ENCODE measurements at places on chromosomes 12 and 14.

DNA sequence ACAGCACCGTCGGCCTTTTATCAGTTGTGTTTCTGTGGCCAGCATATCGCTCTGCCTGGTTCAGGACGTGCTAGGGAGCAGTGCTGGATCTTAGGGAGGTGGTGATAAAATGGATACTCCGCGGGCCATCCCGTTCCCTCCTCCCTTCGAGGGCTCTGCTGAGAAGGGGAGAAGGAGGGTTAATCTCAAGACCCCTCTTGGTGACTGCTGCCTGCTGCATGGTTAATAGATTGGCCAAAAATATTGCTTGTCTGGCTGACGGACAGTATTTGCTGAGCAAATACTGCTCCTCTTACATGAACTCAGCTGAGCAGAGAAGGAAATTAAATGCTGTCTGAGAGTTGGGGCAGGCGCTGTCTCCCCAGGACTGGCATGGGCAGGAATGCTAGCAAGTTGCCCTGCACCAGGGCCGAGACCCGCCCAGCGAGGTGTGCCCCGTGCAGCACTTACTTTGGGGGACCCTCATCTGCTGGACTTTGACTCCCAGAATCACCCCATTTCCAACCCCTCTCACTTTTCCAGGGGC lies 1.2 kb downstream of the FBRSL1 start:
- DNase-seq, result no peak

DNA sequence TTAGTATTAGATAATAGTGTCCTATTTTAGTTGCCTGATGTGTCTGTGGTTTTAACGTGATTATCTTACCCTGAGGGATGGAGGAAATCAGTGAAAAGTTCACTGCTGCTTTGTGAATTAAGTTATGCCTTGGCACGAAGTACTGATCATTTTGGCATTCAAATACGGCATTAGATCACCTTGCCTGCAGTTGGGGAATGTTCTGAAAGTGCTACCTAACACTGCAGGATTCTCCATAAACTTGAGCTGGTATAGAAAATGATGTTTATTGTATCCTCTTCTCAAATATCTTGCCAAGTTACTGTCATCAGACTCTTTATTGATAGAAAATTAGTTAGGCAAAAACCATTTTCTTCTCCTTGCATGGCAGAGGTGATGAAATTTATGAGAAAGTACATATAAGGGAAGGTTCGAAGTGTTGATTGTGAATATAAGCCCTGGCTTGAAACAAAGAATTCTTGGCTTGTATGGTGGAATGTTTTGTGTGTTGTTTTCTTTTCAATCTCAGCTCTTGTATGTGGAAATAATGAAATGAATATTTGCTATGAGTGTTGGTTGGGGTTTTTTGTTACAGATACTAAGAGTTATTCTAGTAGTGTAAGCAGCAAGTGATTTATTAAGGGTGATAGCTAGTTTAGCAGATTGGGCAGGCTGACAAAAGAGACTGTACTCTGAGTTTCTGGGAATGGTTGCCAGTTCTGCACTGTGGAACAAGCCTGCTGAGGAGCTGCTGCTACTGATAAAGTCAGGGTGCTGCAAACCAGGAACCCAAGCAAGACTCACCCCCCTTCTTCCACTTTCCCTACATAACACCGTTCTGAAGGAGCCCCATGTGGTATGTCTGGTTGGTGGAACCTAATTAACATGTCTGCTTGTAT lies 448.3 kb downstream of the PCNX1 start:
- no peak for DNase-seq

DNA sequence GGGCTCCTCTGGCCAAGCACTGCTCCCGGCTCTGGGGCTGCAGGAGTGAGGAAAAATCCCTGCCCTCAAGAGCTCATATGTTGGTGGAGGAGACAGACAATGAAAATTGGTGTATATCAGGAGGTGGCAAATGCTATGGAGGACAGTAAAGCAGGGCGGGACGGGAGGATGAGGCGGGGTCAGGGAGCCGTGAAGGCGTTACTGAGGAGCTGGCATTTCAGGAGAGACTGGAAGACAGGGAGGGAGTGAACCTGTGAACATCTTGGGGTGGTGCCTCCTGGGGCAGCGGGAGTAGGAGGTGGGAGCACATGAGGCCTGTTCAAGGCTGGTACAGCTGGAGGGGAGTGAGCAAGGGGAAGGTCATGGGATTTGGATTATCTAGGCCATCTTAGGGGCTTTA lies 26.6 kb downstream of the TSPAN9 start:
- DNase-seq, result no peak

GRCh38 chr12:58359084-58359483 lies 417.7 kb downstream of the ATP23 start:
- no peak for DNase-seq

GRCh38 chr12:32230613-32230993 lies 124.0 kb downstream of the BICD1 start:
- DNase-seq, result no peak

DNA sequence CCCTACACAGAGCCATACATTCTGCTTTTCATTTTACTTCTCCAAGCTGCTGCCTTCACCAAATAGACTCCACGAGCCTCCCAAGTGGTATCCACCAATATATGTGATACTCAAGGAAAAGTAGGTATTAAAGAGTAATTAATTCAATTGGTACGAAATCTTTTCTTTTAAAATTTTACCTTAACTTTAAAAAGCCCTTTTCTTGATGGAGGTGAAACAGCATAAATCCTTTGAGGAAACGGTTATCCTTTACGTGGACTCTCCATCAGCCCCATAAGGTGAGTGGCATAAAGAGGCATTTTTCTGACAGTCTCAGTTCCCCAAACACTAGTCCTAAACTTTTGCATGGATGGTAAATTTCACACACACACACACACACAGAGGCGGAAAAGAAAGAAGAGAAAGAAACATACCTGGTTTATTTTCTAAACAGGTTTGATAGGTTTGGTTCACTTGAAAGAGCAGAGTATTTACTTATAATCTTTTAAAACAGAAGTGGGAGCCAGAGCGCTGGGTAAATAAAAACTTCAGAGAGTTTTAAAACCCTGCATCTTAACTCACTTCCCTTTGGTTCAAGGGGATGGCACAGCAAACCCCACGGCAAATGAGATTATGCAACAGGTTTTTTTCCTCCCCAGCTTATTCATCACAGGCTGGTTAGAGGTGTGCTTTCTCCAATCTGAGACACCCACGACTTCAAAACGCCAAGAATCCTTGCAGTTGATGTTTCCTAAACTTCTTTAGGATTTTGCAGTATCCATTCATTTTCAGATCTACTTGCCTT lies 1.9 kb downstream of the DUSP16 start:
- no peak for DNase-seq

GRCh38 chr14:96303981-96304380 lies 48.0 kb downstream of the BDKRB1 start:
- DNase-seq, result no peak

- DNase-seq, result peak; percentile 63
Observed at GRCh38 chr14:90785471-90785870, 30.8 kb downstream of the TTC7B start.

- no peak for DNase-seq
Observed at GRCh38 chr12:96050139-96050538, 14.8 kb upstream of the LTA4H start.

- DNase-seq, result no peak
Observed at GRCh38 chr12:95583933-95584332, 32.7 kb upstream of the USP44 start.

GRCh38 chr14:54944737-54945391 lies 42.2 kb upstream of the GCH1 start:
- DNase-seq, result no peak

DNA sequence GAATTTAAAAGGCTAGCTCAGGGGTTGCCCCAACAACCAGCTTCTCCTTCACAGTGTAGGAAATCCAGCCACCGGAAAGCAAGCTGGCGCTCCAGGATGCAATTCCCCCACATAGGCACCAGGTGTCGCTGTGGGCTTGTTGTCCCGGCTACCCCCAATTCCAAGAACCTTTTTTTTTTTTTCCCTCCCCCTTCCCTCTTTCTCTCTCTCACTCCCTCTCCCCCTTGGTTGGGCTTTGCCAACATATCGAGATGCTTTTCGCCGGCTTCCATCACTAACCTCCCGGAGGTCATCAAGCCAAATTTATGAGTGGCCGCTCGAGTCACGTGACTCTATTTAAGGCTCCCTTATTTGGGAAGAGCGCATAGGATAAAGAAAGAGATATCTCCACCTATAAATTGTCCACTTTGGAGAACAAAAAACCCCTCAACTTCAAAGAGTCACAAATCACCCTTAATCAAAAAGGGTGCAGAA lies at the start of gene HOXC5:
TSS of gene HOXC5 (plus strand) at position 424 of the 474 bp plus-strand sequence. CDS start 73 bp downstream, outside the sequence.
- peak; percentile 91 for DNase-seq

- DNase-seq, result no peak
Observed at GRCh38 chr12:43109631-43110345, 442.2 kb downstream of the ADAMTS20 start.

DNA sequence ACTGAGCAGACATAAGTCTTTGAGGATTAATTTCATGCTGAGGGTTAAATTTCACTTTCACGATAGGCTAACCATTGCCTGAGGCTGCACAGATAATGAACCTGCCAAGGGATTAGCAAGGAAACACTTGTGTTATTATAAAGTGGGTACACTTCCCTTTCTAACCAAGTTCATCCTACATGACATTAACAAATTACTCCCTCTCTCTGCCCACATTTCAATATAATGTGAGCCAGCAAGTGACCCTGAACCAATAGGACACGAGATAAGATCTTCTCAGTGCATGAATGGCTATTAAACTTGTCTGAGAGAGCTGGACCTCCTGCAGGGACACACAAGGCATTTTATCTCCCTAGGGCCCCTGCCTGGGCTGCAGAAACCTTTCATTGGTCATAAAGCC lies 173.5 kb downstream of the PAX9 start:
- no peak for DNase-seq

- DNase-seq, result no peak
Observed at GRCh38 chr14:74299061-74299545, 3.6 kb downstream of the ABCD4 start.

DNA sequence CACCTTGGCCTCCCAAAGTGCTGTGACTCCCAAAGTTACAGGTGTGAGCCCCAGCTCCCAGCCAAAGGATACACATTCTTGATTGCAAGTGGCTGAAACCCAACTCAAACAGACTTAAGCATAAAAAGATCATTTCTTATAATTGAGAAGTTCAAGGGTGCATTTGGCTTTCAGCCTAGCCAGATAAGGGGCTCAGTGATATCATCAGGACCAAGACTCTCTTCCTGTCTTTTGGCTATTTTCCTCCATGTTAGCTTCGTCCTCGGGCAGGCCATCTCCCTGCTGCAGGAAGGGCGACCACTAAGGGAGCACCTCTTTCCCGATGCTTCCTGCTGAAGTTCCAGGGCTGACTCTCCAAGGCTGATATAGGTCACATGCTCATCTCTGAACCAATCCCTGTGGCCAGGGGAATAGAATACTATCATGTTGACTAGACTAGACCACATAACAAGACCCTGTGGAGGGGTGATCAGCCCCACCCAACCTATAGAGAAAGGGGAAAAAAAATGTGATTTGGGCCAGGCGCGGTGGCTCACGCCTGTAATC lies 9.8 kb upstream of the KRT8 start:
- DNase-seq, result peak; percentile 31
